HCT116 (cell line): ENCODE measurements at places on chromosomes 6 and 20.

DNA sequence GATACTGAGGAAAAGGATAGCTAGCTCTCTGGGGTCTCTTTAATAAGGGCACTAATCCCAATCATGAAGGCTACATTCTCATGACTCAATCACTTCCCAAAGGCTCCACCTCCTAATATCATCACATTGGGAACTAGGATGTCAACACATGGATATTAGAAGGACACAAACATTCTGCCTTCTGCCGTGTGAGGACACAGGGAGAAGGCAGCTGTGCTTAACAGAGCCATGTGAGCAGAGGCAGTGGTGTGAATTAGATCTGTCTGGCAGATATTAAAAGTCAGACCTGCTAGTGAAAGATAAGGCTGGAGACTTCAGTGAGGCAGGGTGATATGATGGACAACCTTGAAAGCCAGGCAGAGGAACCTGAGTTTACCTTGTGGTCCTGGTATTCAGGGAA is 341.9 kb downstream of the ARHGAP18 start:
- no peak for DNase-seq

DNA sequence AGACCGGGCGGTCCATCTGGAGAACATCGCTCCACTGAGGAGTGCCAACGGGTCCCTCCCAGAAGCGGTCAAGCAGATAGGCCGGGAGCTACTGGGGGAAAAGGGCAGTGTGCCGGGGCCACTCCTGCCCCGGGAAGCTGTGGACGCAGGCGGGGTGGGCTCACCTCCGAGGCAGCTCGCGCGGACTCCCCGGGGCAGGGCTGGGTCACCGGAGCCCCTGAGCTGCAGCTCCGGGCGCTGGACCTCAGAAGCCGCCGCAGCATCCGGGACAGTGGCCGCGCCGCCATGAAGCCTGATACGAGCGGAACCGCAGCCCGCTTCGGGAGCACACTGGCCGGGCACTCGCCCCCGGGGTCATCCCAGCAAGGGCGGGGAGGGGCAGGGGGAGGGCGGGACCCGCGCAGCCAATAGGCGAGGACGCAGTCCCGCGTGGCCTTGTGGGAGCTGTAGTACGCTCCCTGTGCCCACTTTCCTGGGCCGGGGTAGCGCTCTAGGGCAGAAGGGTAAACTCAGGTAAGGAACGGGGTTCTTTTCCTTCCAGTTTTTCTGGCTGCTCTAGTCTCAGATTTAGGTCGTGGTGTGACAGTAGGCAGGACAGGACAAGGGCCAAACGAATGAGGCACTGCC is at the start of gene MOCS1:
Gene MOCS1 (minus strand): TSS at position 332 of the 627 bp plus-strand sequence. CDS start 45 bp downstream, at position 287.
- peak; percentile 32 for DNase-seq

DNA sequence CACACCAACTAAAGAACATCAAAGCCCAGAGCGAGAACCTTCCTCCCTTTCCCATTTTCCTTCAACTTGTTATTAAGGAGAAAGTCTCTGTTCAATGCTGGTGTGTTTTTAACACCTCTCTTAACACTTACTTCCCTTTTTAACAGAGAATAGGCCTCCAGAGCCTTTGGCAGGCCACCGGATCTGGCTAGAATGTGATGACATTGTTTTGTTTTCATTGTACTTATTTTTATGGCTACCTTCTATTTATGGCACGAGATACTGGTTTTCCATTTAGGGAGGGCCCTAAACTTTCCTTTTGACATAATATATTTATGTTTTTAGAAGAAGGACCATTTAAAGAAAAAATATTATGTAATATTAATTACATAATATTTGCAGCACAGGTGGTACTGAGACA is 21.6 kb downstream of the TCF15 start:
- no peak for DNase-seq

DNA sequence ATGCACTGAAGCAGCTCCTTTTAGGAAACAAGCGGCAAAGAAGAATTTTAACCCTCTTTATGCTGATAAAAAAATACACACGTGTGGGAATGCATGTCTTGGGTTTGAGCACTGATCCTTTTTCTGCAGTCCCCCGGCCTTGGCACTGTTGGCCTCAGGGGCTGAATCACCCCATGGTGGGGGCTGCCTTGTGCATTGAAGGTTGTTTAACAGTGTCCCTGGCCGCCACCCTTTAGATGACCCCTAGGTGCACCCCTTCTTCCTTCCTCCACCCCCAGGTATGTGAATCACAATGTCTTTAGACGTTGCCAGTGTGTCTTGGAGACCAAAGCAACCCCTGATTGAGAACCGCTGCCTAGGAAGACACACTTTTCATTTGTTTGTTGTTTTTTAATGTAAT is 190.7 kb downstream of the CDH4 start:
- DNase-seq, result no peak

GRCh38 chr6:108589244-108589791 is 28.6 kb downstream of the FOXO3 start:
- peak; percentile 18 for DNase-seq

DNA sequence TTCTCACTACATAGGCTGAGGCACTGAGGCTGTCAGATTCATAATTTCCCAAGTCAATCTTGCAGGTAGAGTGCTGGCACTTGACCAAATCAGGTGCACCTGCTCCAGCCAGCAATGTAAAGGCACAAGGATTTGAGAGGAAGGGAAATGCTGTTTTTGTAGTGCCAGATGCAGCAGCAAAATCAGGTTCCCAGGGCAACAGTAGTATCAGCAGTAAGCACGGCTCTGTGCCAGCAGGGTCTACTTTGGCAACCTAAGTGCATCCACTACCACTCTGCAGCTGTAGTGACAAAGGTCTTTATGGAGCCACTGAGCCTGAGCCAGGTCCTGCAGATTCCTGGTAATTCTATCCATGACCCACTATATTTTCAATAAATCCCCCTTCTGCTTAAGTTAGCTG is 329.5 kb downstream of the TPBG start:
- no peak for DNase-seq

GRCh38 chr6:123855506-123855905 is 51.8 kb downstream of the NKAIN2 start:
- no peak for DNase-seq
